SK-N-MC (cell line): ENCODE measurements at places on chromosomes 6 and 20.

GRCh38 chr6:107815846-107816245 lies 8.3 kb downstream of the SCML4 start:
- no peak for DNase-seq

DNA sequence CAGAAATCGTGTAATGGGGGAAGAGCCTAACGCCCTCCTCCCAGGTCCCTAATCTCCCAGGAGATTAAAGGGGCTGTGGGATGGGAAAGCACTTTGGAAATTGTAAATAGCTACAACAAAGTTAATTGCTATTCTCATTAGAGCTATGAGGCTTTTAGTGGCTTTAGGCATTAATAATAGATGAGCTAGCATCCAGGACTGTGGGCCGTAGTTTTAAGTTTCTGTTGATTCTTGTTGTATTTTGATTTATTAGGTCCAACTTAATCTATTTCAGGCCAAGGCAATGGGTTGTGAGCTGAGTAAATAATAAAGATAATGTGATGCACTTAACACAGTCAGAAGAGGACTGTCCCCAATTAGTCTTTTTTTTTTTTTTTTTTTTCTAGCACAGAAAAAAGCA lies 67.7 kb downstream of the ANKRD6 start:
- DNase-seq, result no peak

GRCh38 chr20:43372051-43372450 lies 85.6 kb upstream of the SRSF6 start:
- no peak for DNase-seq

DNA sequence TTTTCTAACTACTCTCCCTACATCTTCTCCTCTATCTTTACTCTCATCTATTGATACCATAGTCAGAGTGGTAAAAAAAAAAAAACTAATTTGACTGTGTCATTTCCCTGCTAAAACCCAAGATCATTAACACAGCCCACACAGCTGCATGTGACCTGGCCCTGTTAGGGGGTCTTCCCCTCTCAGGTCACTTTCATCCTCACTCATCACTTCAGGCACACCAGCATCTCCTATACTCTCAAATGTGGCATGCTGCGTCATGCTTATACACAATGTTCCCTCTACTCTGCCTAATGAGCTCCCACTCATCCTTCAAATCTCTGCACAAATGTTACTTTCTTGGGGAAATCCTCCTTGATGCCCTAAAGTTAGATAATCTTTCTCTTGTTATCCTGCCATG lies 86.8 kb downstream of the CDK19 start:
- no peak for DNase-seq

DNA sequence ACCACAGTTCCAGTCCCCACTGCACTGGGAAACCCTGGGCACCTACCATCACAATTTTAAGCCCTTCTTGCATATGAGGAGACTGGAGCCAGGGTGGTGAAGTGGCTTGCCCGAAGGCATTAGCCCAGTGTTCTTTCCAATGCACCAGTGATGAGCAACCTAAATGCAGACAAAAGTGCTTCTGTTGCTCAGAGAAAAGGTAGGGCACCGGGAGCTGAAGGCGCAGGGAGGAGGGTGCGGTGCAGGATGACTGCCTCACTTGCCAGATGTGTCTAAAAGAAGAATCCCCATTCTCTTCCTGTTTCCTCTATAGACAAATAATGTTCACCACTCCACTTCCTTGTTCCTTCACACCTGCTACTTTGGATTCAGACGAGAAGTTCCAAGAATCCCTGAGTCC lies 86.5 kb downstream of the QRSL1 start:
- DNase-seq, result no peak

DNA sequence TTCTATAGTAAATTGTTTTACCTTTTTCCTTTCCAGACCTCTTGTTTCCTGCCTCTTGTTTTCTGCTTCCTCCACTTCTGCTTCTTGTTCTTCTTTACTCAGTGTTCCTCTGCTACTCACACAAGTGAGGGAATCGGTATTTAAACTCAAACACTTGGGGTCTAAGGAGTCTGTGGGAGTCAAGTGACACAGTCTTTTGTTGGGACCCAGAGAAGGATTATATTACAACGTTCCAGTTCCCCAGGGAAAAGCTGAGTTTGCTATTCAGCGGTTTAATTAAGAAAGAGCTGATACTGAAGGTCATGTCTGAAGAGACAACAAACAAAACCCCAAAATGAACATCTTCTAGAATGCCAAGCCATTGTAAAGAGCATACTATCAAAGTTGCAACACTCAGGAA lies 107.8 kb upstream of the CITED2 start:
- DNase-seq, result peak; percentile 82

- DNase-seq, result no peak
Observed at GRCh38 chr6:46491201-46491627, at the start of gene RCAN2. Gene RCAN2 (minus strand): TSS chr6:46491449.

- no peak for DNase-seq
Observed at GRCh38 chr6:36823421-36824096, 15.7 kb downstream of the CPNE5 start.

DNA sequence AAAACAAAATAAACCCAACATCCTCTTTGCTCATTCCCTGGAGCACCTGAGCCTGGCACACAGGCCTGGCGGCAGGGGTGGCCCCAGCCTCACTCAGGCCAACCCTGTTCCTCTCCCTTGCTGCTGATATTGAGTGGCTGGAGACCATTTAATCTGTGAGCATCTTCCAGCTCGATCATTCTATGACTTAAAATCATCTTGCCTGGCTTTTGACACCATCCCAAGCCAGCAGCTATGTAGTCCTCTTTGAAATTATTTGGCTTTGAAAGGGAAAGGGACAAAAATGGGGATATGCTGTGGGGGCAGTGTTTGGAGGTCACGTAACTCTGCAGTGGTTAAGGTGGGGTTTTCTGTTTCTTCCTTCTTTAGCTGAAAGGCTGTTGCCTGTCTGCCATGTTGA lies 22.8 kb downstream of the EZR start:
- DNase-seq, result no peak
